ENCODE measurements at places on chromosomes 2 and 18. TPM values are rescaled to one million over a fixed set of nuclear protein-coding genes. Genes with fewer than 3 reads are reported as not detected.

Gene SLC14A1
- total RNA-seq = 102 TPM

Gene ASXL3
- total RNA-seq = 16.8 TPM

Gene CFAP65
- not detected for total RNA-seq

Gene NDC80
- total RNA-seq = 33.0 TPM

Gene RIOK3
- total RNA-seq = 74.9 TPM

Gene SEMA4C
- total RNA-seq = 27.4 TPM

Gene REG3G
- total RNA-seq = not detected

Gene LAMA3
- total RNA-seq = 32.3 TPM

Gene TEKT4
- total RNA-seq = not detected

Gene ALPG
- not detected for total RNA-seq
